ENCODE measurements at places on chromosomes 16 and 17. TPM values are rescaled to one million over a fixed set of nuclear protein-coding genes. Genes with fewer than 3 reads are reported as not detected.

Gene ARHGAP44
- total RNA-seq, result 7.8 TPM

Gene MARVELD3
- not detected for total RNA-seq

Gene SLC35G6
- not detected for total RNA-seq

Gene PRDM7
- total RNA-seq, result not detected

Gene HOXB3
- 33.6 TPM for total RNA-seq

Data from esophagus muscularis mucosa (tissue), 4 donors.